ENCODE measurements at places on chromosomes 3 and 15.

- no peak for DNase-seq
Measured at GRCh38 chr3:27805282-27805681, 83.2 kb upstream of the EOMES start.

- no peak for DNase-seq
Measured at GRCh38 chr15:101070502-101071273, 151.5 kb downstream of the LRRK1 start.

DNA sequence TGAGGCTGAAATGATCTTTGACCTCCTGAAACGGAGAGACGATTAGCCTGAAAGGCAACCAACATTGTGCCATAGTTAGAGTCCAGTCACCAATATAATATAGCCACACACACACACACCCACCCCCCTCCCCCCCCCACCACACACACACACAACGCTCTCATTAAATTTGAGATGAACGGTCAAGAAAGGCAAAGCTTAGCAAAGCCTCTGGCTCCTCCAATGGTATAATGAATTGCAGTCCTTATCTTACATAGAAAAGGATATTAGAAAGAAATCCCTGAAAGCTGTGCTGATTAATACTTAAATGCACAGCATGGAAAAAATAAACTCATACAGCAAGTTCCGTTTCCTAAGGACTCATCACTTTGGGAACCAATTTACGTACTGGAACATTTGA lies 876 bp upstream of the ZNF385D start:
- DNase-seq, result no peak

DNA sequence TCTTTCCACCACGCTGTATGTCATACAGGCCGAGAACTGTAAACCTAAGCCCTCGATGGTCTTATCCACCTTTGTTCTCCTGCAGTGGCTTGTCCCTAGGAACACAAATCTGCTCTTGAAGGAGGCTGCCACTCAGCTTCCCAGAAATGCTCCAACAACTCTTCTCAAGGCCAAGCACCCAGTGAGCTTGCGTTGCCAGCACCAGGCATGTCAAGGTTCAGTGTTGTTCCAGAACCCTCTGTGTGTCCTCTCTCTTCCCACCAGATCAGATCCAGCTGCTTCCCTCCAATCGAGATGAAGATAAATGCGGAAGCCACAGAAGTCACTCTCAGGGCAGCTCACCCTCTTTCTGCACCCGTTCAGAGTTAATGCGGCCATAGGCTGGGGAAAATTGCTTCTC lies 11.3 kb upstream of the MYZAP start:
- no peak for DNase-seq

GRCh38 chr3:122301063-122301462 lies 24.0 kb upstream of the CSTA start:
- peak; percentile 35 for DNase-seq

DNA sequence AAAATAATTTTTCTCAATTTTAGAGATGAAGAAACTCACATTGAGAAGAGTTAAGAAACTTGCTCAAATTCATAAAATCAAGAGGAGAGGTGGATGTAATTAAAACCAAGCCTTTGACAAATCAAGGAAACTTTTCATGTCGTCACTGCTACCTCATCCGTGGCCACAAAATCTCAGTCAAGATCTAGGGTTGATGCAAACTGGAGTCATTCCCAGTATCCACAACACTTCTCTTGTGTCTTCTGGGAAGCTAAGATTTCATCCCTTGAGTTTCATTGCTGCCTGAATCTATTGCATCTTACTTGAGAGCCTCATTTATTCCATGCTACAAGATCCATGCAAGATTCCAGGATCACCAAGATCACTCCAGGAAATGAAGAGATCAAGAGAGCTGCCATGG lies 5.4 kb upstream of the FBN1 start:
- DNase-seq, result no peak

- DNase-seq, result no peak
Measured at GRCh38 chr15:39266890-39267289, 314.0 kb upstream of the THBS1 start.

GRCh38 chr15:53831907-53832770 lies 72.7 kb upstream of the WDR72 start:
- DNase-seq, result no peak

DNA sequence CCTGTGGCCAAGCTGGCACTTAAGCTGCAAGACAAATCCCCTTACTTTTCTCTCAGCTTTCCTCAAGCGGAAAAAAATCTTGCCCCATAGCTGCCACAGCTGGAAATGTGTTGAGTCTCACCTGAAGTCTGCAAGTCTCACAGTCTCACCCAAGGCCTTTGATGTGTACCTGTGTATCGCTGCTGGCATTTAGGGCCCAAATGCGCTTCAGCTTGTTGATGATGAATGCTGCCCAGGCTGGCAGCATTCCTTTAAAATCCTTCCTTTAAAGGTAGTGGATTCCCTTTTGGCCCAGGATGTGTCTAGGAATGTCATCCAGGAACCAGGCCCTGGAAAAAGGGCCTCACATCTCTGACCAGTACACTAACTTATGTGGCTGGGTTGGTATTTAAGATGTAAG lies 7.0 kb downstream of the OR5K4 start:
- DNase-seq, result no peak

GRCh38 chr3:169663951-169664820 lies 674 bp upstream of the MECOM start:
- DNase-seq, result no peak

GRCh38 chr15:45187894-45188830 lies at the start of gene SHF:
Gene SHF (minus strand): TSS chr15:45187966. CDS start chr15:45187951, 15 bp downstream.
- peak; percentile 89 for DNase-seq

- DNase-seq, result no peak
Measured at GRCh38 chr15:56460071-56460470, 4.9 kb downstream of the MNS1 start.

DNA sequence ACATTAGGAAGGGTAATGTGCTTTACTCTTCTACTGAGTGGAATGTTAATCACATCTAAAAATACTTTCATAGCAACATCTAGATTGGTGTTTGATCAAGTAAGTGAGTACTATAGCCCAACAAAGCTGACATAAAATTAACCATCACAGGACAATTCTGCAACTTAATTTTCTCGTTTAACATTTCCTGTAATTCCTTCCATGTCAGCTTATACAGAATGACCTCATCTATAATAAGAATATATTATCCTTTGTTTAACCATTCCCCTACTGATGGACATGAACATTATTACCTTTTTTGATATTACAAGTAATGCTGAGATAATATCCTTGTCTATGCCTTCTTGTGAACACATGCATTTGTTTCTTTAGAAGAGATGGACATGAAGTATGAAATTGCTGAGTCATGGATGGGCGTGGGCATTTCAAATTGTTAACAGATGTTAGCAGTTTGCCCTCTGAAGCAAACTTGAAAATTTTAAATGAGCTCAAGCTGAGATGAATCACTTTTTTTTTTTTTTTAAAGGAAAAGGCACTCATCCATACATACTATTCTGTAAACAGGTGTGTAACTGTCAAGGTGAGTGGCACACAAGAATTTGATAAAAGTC lies 85.1 kb downstream of the OXNAD1 start:
- no peak for DNase-seq

- no peak for DNase-seq
Measured at GRCh38 chr3:30941342-30941741, 46.9 kb upstream of the GADL1 start.

DNA sequence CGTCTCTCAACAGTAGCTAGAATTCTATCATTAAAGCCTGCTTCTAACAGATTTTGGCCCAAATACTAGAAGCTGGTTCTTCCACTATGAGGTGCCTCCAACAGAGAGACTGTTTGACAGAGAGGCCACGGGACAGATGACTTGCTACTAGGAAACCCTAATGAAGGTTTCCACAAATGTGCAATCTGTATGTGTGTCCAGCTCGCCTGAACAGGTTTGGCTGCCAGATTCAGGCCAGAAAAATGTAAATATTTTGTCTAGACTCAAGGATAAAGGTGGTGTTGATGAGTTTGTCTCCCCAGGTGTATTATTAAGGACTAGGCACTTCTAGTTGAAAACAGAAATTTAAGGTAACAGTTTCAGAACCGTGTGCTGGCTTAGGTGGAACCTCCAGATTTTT lies 91.6 kb upstream of the TRIM42 start:
- no peak for DNase-seq

DNA sequence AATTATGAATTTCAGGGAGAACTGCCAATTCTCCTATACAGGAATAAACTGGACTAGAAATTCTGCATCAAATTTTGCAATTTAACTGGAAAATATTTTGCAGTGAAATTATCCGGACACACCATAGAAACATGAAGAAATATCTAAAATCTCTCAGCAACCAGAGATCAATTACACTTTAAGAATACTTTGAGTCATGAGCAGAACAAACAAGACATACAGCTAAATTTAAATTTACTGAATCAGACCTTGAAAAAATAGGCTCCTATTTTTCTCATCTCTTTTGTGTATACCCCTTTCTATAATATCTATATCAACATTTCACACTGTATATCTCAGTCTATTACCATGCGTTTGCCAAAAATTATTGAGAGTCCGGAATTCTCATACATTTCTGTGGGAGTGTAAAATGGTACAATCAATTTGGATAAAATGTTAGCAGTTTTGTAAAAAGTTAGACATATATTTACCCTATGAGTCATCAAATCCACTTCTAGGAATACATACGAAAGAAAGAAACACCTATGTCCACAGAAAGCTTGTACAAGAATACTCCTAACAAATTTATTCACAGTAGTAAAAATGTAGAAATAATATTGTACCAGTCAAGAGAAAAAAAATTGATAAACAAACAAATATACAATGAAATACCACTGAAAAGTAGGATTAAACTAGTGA lies 593.1 kb upstream of the NECTIN3 start:
- no peak for DNase-seq

GRCh38 chr3:126472277-126473006 lies 3.2 kb downstream of the ZXDC start:
- DNase-seq, result no peak

- DNase-seq, result no peak
Measured at GRCh38 chr15:90203473-90203872, 2.3 kb downstream of the SEMA4B start.

DNA sequence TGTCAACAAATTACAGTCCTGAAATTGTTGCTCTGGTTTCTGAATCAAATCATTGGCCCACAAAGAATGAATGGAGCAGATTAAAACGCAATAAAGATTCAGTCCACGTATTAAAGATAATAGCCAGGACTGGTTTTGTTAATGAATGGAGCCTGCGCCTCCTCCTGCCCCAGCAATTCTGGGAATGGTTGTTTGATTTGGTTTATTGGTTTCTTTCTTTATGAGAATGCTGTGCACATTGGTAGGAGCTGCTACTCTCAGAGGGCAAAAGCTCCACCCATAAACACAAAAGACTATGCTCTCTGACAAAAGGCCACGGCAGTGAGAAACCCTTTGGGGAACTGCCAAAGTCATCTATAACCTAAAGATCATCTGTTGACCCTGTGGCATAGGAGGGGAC lies 261.1 kb downstream of the ABHD5 start:
- DNase-seq, result no peak

DNA sequence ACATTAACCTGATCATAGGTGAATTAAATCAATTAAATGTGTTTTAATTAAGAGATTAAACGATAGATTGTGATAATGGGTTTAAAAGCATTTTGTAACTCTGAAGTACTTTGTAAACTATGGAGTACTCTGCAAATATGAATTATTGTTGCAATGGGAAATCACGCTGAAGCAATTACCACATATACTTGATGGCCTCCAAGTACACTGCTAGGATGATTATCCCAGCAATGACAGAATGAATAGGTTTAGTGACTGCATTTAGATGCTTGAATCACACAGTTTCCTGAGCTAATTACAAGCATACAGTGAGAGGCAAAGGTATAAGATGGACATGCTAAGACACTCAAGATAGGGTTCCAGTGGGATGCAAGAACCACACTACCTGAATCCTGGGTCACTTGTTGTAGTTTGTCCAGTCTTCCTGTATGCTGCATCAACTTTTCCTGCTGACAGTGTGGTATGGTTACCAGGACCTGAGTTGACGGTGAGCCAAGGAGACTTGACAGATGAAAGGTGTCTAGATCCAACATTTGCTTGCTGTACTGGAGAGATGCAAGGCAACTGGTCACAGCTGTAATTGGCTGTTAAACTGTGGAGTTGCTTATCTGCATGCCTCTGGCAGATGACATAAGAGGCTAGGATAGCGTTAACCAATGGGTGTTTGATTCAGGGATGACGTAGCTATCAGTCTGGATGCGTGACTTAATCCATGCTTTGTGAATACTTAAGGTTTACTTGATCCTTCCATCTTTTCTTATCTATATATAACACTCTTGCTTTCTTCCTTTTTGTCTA lies 38.0 kb downstream of the RNF13 start:
- DNase-seq, result no peak

- no peak for DNase-seq
Measured at GRCh38 chr15:37107071-37107743, 6.9 kb upstream of the MEIS2 start.

DNA sequence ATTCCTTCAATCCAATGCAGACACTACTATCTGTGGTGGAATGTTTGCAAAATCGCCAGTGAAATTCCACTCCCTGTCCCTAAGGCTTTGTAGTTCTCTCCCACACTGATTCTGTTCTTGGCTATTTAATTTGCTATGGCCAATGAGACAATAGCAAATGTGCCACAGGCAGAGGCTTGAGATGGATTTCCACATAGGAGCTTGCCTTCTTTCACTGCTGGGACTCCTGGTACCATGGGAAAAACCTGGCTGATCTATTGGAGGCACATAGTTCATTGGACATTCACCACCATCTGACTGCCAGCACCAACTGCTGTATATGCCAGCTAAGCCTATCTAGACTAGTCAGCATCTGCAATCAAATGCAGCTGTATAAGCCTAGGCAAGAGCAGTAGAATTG lies 103.8 kb downstream of the NR1D2 start:
- DNase-seq, result no peak

DNA sequence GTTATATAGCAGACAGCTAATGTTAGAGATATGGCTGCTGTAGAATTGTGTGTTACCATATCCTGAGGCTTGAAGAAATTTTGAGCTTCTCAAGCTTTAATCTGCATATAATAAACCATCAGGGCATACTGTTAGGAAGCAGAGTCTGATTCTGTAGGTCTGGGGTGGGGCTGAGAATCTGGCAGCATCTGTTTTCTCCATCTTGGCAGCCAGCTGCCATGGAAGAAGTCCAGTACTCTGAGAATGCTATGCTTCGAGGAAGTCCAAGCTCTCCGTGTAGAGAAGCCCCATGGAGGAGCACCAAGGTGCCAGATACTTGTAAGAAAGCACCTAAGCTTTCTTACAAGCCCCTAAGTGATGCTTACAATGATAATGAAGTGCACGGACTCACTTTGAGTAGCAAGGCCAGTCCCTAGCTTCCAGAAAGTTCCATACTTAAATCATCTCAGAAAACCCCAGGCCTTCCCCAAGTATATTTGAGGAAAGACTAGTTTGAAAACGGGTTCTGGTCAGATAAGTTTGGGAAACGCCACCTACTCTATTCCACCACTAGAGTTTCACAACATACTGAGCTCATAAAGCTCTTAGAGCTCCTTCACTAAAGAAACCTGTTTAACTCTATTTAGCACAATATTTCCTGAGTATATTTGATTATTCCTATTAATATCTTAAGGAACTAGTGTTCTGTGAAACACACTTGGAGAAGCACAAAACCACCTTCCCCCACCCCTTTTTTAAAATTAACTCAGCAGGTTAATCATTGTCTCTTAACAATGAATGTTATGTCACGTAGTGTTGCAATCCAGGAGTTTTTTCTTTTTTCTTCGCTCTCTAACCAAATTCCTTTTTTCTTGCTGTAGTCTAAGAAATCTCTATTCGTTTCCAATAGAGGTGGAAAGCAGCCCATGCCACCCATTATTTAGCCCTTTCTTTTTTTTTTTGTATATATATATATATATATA lies 59.9 kb upstream of the RASGRP1 start:
- no peak for DNase-seq

- DNase-seq, result no peak
Measured at GRCh38 chr3:23961066-23961465, 16.0 kb downstream of the NR1D2 start.
